ENCODE measurements at places on chromosomes 2 and 18. TPM values are rescaled to one million over a fixed set of nuclear protein-coding genes. Genes with fewer than 3 reads are reported as not detected.

CHMP1B gene
- total RNA-seq = 35.3 TPM

DNA sequence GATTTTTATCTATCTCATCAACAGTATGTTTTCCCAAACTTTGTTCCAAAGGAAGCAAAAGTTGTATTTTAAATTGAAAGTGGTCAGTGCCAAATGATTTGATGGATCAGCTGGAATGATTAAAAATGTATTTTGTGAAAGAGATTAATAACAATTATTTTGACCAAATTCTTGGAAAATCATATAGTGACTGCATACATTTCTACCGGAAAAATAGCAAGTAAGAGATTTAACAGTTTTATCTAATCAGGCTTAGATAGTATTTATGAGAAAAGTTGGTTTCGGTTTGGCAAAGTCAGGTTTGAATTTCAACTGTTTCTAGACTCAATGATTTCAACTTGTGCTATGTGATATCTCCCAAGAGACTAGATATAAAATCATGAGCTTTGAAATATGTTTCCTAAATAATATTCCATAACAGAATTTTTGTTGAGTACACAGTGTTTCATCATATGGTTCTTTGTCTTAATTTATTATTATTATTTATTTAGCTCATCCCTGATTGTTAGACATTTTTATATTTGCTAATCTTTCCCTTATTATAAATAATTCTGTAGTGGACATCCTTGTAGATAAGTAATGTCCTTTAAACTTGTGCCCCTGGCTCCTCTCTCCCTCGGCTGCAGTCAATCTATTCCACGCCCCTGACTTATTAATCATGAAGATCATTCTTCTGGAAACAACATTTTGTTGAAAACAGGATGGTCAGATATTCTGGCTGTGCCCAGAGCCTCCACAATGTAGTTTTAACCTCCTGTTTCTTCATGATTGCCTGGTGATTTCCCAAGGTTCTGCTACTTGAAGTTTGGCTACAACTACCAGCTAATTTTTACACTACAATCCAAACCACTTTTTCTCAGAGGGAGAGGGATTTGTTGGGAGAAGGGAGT is 520.7 kb upstream of the TCF4 start:
- DNase-seq = no peak

DNA sequence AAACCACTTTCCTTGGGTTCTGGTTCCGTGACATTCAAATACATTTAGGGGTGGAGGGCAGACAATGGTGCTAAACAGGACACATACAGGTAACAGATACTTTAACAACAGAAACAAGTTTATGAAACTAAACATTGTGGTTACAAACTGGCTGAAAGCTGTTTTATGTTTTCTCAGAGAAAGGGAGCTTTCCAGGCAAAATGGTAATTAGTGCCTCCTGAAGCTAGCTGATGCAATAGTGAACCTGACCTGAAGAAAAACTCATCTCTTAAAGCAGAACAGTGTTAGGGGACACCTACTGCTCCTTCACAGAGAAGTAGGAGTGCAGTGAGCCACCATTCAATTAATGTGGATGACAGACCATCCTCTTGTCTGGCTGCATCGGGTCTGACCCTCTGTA is 138.9 kb downstream of the CCDC148 start:
- DNase-seq = no peak

GRCh38 chr2:165621086-165621560 is 151.6 kb downstream of the CSRNP3 start:
- no peak for DNase-seq

- peak; percentile 97 for DNase-seq
These were observed 33.6 kb upstream of the PTMA start for GRCh38 chr2:231674587-231675338.

- no peak for DNase-seq
These were observed 37.2 kb downstream of the YPEL5 start for GRCh38 chr2:30184035-30184434.

GRCh38 chr18:24386681-24387080 is 10.9 kb downstream of the OSBPL1A start:
- DNase-seq = no peak

DNA sequence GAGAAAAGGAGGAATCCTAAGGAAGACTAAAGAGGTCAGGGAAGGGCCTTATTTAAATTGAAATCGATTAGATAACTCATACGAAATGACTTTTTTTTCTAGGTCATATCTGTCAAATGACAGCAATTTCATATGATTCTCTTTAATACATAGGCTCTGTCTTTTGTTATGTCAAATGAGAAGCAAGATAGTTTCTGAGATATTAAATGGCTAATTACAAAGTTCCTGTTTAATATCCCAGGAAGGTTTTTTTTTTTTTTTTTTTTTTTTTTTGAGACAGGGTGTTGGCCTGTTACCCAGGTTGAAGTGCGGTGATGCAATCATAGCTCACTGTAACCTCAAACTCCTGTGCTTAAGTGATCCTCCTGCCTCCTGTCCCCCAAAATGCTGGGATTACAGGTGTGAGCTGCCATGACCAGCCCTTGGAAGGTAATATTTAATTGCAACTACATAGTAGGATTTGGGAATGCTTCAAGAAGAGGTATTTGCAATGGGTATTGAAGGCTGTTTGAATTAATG is 48.0 kb upstream of the RMND5A start:
- no peak for DNase-seq

GRCh38 chr2:220191737-220192136 is 564.3 kb downstream of the SLC4A3 start:
- no peak for DNase-seq

DNA sequence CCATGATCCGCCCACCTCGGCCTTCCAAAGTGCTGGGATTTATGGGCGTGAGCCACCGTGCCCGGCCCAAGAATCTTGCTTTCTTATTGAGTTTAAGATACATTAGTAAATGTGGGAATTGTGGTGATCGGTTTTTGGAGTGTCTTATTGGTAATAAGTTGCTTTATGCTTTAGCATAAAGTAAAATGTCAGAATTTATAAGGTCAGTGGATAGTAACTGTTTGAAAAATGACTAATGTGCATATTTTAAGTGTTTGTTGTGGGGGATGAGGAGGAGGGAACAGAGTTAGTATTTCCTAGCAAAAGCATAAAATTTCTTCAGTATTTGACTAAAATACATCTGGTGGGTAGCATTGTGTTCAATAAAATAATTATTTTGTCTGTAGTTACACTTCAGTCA is 77.4 kb downstream of the SLC39A10 start:
- DNase-seq = no peak

DNA sequence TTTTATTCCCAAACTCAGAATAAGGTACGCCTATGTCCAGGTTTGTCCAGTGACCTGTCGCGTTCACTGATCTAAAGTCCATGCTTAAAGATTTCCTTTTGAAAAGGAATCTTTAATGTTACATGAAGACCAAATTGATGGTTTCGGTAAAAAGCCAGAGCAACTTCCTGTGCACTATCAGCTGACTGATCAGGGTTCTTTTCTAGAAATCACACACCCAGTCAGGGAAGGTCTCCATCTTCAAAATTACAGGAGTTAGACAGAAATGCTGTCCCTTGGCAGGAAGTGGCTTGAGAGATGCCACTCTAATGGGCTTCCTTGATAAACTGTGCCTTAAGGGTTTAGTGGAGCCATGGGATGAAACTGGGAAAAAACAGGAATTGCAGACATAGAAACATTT is 14.7 kb upstream of the ARHGAP25 start:
- no peak for DNase-seq

- no peak for DNase-seq
These were observed 49.4 kb downstream of the TWIST2 start for GRCh38 chr2:238897122-238897880.

- DNase-seq = peak; percentile 93
These were observed at the start of gene OTX1 for GRCh38 chr2:63050334-63051041. Gene OTX1, plus strand, starts transcription at chr2:63050830. Its CDS starts 2,161 bp downstream, at chr2:63052991.
